NCI-H226 (cell line): ENCODE measurements at places on chromosomes 1 and 21.

DNA sequence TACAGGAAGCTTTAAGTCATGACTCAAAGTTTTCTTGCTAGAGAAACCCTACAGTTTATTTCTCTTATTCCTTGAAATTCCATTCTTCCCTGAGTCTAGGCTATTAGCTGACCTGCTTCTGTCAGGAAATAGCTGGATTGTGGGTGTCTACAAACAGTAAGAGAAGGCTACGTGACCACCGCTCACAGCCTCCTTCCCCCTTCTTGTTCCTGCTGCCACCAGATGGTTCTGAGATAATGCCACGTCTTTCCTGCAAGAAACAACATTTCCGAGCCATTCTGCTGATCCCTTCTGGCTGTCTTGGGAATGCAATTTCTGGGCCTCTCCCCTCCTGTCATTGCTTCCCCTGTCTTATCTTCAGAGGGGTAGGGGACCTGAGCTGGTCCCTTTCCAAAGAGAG lies 128.9 kb upstream of the SGIP1 start:
- DNase-seq: no peak

DNA sequence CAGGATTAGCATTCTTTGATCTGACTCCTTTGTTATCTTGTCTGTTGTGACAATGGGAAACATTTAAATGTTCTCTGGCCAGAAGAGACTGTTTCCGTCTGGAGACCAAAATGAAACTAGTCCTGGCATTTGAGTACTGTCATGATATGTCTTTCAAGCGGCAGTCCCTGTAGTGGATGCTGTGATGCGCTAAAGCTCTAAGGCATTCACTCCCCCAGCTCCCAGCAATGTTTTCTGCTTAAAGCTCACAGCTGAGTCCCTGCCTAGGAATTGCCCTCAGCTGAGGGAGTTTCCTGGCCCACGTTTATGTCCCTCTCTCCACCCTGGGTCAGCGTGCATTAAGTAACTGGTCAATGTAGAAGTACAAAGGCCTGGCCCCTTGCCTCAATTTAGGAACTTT lies 109.4 kb downstream of the UCHL5 start:
- peak; percentile 15 for DNase-seq

- DNase-seq: peak; percentile 17
Measured at GRCh38 chr1:1461721-1462317, 9.7 kb upstream of the ATAD3B start.

- no peak for DNase-seq
Measured at GRCh38 chr1:96464066-96464465, 257.5 kb upstream of the PTBP2 start.

DNA sequence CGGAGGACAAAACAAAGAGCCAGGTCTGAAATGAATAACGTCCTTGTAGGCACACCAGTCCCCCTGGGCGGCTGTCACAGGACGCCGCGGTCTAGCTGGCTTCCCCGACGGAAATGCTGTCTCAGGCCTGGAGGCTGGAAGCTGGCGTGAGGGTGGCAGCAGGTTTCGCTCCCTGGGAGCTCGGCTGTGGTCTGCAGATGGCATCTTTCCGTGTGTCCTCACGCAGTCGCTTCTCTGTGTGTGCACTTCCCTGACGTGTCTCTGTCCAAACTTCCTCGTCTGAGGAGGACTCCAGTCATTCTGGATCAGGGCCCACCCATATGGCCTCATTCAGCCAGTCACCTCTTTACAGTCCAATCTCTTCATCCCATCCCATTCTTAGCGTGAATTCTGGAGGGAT lies 14.2 kb downstream of the TNFRSF14 start:
- DNase-seq: no peak

GRCh38 chr1:86826856-86827255 lies 87.1 kb downstream of the SELENOF start:
- no peak for DNase-seq

DNA sequence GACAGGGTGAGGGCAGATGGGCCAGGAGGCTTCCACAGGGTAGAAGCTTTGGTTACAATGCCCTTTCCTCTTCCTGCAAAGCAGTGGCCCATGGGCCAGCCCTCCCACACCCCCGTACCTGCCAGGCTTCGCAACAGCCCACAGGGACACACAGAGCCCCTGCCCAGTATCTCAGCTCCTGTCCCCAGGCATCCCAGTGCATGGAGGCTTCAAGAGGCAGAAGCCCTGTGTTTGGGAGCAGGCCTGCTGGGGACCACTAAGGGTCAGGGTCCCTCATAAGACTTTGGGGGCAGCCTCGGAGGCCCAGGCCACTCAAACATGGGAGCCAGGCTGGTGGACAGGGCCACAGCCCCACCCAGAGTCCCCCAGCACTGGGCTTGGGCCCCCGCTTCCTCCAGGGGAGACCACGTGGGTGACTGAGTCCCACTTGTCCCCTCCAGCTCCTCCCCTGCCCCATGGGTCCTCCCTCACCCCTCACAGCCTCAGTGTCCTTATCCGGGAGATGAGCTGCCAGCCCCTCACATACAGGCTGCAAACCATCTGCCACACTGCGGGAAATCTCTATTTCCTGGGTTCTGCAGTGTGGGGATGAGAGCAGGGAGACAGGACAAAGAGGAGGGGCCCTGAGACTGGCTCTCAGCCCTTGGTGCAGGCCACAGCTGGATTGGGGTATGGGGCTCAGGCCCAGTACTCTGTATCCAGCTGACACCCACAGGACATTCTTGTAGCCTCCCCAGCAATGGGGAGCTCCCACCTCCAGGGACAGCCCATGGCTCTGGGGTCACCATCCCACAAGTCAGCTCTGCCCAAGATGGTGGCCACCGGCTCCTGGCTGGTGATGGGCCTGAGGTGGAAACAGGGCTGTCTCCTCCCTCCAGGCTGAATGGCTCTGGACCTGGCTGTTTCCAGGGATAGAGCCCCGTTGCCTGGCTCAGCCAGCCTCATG lies 50.7 kb downstream of the WNT9A start:
- no peak for DNase-seq

- no peak for DNase-seq
Measured at GRCh38 chr1:101050869-101051268, 25.3 kb upstream of the DPH5 start.

GRCh38 chr21:41377715-41378114 lies 15.9 kb downstream of the MX2 start:
- no peak for DNase-seq

GRCh38 chr21:33205476-33205875 lies 24.3 kb upstream of the IFNAR2 start:
- DNase-seq: no peak

- no peak for DNase-seq
Measured at GRCh38 chr1:71045463-71046028, 2.1 kb downstream of the PTGER3 start.

GRCh38 chr1:36707221-36707620 lies 224.5 kb upstream of the CSF3R start:
- DNase-seq: no peak

DNA sequence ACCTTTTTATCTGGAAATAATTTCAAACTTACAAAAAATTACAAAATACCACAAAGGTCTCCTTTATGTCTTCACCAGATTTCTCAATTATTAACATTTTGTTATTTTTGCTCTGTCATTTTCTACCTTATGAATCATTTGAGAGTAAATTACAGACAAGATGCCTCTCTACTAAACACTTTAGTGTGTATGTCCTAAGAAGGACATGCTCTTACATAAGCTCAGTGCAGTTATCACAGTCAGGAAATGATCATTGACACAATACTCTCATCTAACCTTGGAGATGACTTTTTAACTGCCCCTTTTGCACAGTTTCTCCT lies 378.9 kb upstream of the RUNX1 start:
- DNase-seq: no peak

DNA sequence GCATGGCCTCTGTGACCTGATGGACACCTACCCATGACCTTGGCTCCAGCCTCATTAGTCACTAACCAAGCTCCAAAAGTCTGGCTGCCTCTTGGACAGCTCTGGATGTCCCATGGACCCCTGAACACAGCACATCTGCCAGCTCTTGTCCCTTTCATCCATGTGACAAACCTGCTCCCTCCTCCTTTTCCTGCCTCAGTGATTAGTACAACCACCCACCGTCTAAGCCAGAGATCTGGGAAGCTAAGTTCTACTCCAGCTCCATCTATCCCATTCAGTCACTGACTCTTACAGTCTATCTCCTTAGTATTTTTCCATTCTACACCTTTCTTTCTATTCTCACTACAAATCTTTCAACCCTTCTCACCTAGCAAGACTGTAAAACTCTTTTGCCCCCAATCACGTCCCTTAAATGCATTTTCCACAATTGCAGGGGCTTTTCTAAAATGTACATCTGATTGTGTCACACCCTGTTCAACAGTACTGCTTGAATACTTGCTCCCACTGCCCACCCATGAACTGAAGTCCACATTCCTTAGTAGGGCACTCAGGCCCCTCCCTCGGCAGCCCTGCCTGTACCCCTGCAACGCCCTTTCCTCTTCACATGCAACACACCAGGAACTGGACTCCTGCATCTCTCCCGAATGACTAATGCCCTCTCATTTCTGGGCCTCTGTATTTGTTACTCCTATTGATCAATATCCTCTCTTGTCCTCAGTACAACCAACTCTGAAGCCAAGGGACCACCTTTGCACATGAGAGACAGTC lies 7.2 kb downstream of the GPN2 start:
- no peak for DNase-seq

GRCh38 chr1:27111626-27112573 lies 43.0 kb downstream of the SLC9A1 start:
- peak; percentile 100 for DNase-seq

- no peak for DNase-seq
Measured at GRCh38 chr1:168452329-168452728, 91.5 kb downstream of the XCL2 start.

DNA sequence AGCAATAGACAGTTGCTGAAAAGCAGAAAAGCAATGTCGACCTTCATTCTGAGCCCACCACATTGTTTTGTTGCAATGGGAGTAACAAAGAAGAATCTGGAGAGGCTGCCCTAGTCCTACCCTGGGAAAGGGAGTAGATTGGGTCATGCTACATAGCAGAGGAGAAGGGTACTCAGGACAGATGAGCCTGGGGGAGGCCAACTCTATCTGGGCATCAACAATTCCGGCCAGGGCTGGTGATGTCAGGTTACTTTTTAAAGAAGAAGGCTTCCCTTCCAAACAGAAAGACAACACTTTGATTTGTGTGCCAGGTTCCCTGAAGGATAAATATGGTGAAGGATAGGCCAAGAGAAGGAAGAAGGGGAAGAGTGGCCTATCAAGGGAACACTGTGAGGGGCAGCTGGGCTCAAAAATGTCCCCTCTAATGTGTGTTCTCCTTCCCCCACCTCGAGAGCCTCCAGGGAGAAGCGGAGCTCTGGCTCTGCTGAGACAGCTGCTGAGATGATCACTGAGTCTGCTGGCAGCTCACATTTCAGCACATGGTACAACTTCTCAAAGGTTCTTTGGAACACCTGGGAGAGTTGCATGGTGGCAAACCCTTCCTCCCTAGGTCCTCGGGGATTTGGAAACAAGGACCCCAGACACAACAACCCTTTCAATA lies 3.2 kb upstream of the ADIPOR1 start:
- no peak for DNase-seq

- no peak for DNase-seq
Measured at GRCh38 chr1:194114288-194114687, 927.9 kb upstream of the B3GALT2 start.

DNA sequence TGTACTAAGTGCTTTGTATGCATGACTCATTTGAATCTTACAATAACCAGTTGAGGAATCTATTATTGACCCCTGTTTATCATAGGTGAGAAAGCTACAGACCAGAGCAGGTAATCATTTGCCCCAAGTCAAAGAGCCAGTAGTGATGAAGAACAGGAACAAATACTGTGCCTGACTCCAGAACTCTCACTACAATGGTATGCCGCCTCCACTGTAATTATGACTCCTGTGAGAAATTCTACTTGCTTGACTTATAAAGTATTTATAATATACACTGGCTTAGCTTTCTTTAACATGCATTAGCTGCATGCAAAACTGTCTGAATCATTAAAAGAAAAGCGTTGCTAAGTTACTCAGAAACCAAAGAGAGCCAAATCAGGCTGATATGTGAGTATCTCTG lies 92.6 kb downstream of the ZNF281 start:
- DNase-seq: no peak

DNA sequence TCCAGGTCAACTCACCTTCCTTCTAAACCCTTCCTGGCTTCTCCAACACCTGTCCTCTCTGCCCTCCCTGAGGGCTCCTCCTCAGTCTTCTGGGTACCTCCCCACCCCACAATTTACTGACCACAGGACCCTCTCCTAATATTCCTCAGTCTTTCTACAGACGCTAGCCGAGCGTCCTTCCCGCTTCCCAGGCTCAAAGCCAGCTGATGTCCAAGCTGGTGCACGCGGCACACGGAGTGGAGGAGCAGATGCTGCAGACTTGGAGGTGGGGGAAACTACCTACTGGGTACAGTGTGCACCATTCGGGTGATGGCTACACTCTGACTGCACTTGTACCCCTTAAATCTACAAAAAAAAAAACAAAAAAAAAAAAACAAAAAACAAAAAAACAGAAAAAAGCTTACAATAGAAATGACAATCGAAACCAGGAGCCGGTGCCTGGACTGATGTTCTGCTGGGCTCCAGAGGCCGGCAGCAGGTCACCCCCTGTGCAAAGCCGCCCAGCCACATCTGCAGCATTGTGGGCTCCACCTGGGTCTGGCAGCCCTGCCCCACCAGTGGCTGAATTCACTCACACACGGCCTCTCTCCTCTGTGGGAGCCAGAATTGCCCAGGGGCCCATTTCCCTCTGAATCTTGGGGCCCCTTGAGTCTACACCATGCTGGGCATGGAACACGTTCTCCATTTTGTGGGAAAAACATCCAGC lies 7.0 kb downstream of the TRIM11 start:
- no peak for DNase-seq

DNA sequence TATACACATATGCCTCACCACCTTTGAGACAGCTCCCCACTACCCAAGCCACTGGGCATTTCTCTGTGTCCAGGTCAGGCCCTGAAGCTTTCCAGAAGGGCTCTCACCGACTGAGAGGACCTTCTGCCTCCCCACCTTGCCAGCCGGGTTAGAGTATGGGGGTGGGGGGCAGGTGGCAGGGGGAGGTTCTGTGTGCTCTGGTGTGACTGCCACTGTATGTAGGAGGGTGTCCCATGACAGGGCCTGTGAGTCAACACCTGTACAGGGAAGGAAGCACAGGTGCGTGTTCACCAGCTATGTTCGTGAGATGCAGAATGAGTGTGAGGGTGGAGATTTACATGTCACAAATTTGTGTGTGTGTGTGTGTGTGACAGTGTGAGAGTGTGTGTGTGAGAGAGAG lies 7.0 kb downstream of the AHDC1 start:
- DNase-seq: no peak

GRCh38 chr1:165928075-165928731 lies 100.8 kb downstream of the UCK2 start:
- peak; percentile 31 for DNase-seq

DNA sequence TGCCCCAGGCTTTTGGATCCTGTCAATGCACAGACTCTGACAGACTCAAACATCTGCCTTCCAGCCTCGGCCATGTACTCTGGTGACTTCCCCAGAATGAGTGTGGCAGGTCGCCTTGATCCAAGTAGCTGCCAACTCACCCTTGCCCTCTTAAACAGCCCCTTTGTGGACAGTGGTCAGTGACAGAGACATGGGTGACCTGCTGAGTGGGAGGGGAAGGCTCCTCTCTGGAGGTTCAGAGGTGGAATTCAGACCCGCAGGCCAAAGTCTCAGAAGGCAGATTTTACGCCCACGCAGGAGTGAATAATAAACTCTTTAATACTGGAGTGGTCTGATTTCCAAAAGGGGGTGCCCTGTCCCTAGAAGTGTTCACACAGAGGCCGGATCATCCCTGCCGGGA lies 63.5 kb downstream of the TLR5 start:
- no peak for DNase-seq
